ENCODE measurements at places on chromosomes 5 and 9.
A peak's percentile ranks its signal among the peaks of the same experiment; 100 is the strongest.

DNA sequence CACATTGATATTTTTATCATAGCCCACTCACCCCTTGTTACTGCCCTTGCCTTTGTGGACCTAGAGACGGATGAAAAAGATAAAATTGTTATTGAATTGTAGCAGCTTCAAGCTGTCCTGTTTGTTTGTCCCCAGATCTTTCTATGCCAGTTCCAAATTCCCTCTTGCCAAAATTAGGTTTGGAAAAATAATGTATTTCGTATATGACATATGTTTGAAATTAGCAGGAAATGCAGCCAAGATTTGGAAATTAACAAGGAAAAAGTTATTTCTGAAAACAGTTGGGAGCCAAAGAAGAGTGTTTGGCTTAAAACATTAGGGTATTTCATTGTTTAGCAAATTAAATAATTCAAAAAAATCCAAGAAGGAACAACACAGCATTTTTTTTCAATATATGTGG lies 33.5 kb downstream of the SPATA31D1 start:
- peak; percentile 11 for DNase-seq

GRCh38 chr5:53010814-53011213 lies 21.7 kb downstream of the ITGA2 start:
- DNase-seq: no peak

DNA sequence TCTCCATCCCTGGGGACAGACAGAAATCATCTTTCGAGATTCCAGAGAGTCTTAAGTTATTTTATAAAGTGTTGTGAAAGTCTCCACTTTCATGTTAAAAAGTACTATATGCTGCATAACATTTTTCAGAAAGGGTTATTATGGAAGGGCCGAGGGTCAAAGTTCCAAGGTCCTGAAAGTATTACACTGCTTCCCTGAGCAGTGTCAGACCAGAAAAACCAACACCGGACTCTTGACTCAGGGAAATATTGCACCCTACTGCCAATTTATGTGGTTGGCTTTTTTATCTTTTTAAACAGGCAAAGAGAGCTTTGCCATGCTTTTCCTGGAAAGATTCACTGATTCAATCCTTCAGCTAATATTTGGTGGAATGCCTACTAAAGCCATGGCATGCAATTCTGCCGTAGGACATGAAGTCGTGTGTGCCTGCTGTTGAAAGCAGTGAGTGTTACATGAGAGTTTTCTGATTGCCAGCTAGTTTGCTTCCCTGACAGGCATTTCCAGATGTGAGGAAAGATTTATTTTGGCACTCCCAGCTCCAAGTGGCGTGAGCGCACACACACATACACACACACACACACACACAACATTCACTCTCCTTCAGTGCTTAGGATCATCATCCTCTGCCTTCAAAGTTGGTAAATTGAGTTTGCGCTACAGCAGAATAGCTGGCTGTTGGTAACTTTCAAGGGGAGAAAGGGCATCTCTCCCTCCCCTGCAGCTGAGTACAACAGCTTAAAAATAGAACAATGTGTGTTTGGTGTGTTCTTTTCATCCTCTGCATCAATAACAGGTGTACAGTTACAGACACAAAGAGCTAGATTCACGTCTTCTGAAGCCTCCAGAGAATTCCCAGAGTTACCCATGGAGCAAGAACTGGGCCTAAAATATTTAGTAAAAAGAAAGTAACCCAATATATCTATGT lies 45.6 kb downstream of the SLC1A3 start:
- DNase-seq: no peak

GRCh38 chr5:169701910-169702451 lies 64.9 kb downstream of the DOCK2 start:
- DNase-seq: peak; percentile 63

- no peak for DNase-seq
These were observed 236.6 kb downstream of the PSAT1 start for GRCh38 chr9:78533500-78533899.

- DNase-seq: no peak
These were observed 298.6 kb downstream of the DIRAS2 start for GRCh38 chr9:90343991-90344390.

Data from NCI-H1694 treated with DMSO at 0.1 percent for 48 hours (cell line).